Fibroblast of skin of left quadriceps (primary cell): ENCODE measurements at places on chromosomes 7 and 10.

GRCh38 chr7:113804475-113805095 is 114.2 kb downstream of the PPP1R3A start:
- DNase-seq = no peak

DNA sequence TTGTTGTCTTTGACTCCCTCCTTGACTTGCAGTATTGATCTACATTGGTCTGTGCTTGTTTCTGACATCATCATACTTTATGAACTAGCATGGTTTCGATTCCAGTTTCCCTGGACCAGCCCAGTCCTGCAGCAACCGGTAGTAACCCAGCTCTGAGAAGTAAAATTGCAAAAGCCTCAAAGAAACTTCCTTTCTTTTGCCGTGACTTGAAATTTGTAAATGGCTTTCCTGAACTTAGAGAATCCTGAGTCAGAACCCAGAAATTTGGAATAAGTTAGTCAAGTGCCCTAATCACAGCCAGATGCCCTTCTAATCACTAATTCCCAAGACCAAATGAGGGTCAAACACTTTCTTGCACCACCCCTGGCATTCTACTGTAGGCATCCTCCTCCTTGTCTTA is 15.0 kb downstream of the TAS2R60 start:
- peak; percentile 68 for DNase-seq

GRCh38 chr7:12569673-12570072 is 847 bp upstream of the SCIN start:
- no peak for DNase-seq

DNA sequence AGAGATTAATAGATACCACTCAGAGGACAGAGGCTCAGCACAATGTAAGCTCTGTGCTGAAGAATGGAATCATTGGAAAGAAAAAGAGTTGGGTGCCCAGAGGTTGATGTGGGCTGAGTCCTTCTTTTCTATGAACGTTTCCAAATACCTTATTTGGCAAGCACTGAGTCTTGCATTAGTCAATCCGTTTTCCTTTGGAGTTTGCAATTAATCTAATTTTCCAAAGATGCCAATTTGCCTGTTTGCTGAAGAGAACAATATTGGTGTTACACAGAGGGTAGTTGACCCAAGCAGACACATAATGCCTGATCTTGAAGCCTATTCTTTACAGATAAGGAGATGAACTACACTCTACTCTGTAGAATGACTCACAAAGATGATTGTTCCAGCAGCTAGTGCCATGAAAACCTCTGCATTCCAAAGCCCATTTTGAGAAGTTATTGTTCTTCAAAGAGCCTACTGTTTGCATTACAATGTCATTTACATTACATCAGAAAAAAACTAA is 55.4 kb upstream of the MET start:
- DNase-seq = no peak

DNA sequence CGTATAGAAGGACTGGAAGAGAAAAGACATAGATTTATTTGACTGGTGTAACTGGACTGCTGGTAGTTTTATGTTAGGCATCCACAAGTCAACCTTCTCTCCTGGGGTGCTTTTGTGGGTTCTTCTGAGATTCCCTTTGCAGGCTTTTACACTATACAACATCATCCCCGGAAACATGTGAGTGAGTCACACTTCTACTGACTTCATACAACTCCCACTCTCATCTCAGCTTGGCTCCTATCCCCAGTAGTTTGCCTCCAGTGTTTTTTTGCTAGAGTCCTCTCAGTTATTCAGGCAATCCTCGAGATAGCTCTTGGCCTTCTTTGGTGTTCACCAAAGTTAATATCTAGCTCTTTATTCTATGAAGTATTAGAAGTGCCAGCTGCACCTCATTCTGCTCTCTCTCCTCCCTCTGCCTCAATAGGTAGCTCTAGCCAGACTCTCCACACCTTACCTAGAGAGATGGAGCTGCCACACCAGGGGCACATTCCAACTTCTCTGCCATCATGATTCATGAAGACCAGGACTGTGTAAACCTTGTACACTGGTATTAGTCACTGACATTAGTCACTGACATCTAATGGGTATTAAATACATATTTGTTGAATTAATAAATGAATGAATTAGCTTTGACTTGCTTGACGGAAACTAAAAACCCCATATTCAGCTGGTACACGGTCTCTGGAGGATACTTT is 281.9 kb downstream of the PPP1R3A start:
- DNase-seq = no peak

DNA sequence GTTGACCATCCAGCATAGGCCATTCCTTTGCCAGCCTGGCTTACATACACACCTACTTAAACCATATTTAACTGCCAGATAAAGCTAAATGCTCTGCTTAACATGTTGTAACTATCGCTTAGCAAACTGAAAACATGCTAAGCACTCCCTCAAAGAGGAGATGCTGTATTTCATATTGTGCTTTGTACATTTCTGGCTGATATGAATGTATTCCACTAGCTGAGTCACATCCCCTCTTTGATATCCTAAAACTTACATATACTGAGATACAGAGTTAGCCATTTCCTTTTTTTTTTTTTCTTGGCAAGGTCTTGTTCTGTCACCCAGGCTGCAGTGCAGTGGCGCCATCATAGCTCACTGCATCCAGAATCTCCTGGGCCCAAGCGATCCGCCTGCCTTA is 99.4 kb downstream of the TPST1 start:
- no peak for DNase-seq
